ENCODE measurements at places on chromosomes 6 and 20.
A peak's percentile ranks its signal among the peaks of the same experiment; 100 is the strongest.

DNA sequence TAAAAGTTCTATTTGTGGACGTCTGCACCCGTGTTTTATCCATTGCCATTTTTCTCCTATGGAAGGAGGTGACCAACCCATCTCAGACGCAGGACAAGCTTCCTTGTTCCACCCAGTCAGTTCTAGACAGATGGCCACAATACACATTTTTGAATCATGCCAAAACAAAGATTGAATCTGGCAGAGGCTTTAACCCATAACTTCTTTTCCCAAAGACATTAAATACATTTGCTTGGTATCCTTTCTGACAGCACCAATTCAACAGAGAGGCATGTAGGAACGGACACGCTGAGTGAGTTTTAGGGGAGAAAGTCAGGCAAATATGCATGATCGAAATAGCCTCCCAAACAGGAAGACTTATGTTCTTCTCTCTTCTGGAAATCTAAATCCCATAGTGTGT is 552.7 kb upstream of the AGPAT4 start:
- no peak for DNase-seq

- DNase-seq: no peak
Observed at GRCh38 chr20:13552061-13552460, 86.7 kb downstream of the TASP1 start.

- DNase-seq: no peak
Observed at GRCh38 chr6:69086689-69087088, 451.6 kb downstream of the ADGRB3 start.

DNA sequence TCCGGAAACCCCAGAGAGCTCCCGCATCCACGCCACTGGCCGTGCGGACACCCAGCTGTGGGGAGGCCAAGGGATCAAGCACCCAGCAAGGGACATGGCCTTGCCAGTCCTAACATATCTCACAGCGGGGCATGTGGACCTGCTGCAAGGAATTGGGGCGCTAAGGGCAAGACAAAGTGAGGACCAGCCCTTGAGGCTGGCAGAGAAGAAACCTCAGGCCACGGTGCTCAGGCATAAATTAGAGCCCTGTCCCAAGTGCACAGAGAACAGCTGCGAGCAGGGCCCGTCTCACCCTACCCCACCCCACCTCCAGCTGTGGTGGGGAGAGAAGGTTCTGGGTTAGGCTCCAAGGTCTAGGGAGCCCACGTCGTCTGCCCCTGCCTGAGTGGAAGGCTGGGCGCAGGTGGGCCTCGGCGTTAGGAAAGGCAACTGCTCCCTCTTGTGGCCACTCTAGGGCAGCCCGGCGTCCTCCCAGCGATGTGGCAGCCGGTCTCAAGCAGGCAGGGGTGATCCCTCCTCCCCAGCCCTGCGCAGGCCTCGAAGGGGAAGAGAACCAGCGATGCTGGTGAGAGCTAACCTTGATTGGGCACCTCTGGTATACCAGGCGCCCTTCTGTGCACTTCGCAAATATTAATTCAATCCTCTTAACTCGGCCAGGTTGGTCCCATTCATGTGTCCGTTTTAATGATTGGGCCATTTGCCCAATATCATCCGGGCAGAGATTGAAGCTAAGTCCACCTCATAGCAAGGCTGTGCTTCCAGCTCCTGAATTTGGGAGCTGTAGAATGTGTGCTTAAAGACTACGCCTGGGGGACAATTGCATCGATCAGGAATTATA is 235.8 kb downstream of the NFATC2 start:
- DNase-seq: peak; percentile 25

DNA sequence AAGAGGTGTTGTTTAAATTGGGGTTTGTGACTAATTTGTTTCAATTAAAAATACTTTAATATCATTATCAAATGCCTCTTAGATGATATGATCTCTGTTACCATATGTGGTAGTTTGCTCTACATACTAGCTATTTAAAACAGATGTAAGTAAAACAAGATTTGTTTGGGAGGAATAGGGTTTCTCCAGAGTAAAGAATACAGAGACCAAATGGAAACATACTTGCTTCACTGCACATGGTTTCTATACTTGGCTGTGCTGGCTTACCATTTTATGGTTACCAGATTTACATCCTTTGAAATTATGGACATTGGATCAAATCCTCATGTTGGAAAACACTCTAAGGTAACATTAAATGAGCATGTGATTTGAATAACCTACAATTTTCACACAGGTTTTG is 588.3 kb downstream of the CD109 start:
- no peak for DNase-seq

DNA sequence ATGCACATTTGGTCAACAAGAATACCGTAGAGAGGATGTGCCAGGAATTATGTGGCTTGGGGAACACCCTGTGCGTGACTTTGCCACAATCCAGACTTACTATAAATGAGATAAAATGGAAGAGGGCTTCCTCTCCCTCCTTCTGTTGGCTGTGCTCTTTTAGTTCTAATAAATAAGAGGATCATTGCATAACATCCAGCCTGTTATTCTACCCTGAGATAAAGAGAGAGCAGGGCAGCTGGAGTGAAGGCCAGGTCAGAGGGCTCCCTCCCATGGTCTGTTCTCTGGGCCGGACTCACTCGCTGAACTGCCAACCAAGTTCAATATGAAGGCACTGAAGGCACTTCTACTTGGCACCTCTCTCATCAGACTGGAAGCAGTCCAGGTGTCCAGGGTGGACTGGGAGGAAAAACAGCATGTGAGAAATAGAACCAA is 91.7 kb downstream of the MTFR2 start:
- DNase-seq: no peak

DNA sequence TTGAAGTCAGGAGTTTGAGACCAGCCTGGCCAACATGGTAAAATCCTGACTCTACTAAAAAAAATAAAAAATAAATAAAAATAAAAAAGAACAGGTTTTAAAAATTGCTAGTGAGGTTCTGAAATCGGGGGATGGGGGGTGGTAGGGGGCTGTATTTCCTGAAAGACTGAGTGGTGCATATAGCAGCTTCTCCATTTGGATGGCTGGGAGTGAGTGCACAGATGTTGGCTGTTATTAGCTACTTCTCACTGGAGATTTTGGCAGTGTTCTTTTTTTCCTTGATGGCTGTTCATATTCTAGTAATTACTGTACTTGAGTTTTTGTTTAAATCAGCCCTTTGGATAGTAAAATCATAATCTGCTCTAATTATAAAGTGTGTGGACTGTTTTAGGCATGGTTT is 79.8 kb downstream of the RTN4IP1 start:
- no peak for DNase-seq
